ENCODE measurements at places on chromosomes 6 and 20. TPM values are rescaled to one million over a fixed set of nuclear protein-coding genes. Genes with fewer than 3 reads are reported as not detected.

TMEM74B gene
- total RNA-seq = 3.3 TPM

FAXC gene
- total RNA-seq = 26.7 TPM

NCOA7 gene
- total RNA-seq = 11.0 TPM

TXLNB gene
- total RNA-seq = 0.61 TPM

C20orf144 gene
- total RNA-seq = 0.44 TPM

TGM3 gene
- total RNA-seq = 0.43 TPM

CDKAL1 gene
- total RNA-seq = 25.4 TPM

DEFB126 gene
- total RNA-seq = not detected

HLA-DRB5 gene
- not detected for total RNA-seq

KCNB1 gene
- total RNA-seq = 2.8 TPM

KHDC1 gene
- 12.9 TPM for total RNA-seq

EBF4 gene
- total RNA-seq = 23.2 TPM

BANF2 gene
- not detected for total RNA-seq

All from neural crest cell (in vitro differentiated cells).